Ovary (tissue), 10 donors: ENCODE measurements at places on chromosomes 11 and 22.
A peak's percentile ranks its signal among the peaks of the same experiment; 100 is the strongest.

GRCh38 chr11:122578171-122578825 is 77.2 kb upstream of the UBASH3B start:
- DNase-seq, result no peak

DNA sequence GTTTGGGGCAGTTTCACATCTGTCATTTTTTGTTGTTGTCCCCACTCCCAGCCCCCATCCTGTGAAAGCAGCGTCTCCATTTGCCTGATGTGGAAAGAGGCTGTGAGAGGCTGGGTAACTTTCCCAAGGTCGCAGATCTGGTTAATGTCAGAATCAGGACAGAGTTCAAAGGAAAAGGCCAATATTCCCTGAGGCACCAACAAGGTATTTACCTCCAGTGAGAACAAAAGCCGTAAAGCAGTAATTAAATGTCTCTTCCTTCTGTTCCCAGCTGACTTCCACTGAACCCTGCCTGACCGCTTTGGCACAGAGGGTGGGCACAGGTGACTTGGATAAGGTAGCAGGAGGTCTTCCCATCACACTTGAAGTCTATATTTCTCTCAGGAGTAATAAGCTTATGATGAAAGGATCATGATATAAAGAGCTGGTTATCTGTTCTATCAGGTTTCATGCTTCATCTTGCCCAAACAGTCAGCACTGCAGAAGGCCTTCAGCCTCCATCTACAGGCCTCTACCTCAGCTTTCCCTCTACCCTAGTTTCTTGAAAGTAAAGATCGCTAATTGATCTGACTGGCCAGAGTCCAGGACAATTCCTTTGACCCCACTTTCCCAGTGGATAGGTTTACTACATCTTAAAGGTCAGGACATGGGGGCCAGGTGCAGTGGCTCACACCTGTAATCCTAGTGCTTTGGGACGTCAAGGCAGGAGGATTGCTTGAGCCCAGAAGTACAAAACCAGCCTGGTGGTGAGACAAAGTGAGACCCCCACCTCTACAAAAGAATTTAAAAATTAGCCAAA is 9.4 kb downstream of the C11orf91 start:
- DNase-seq, result no peak

DNA sequence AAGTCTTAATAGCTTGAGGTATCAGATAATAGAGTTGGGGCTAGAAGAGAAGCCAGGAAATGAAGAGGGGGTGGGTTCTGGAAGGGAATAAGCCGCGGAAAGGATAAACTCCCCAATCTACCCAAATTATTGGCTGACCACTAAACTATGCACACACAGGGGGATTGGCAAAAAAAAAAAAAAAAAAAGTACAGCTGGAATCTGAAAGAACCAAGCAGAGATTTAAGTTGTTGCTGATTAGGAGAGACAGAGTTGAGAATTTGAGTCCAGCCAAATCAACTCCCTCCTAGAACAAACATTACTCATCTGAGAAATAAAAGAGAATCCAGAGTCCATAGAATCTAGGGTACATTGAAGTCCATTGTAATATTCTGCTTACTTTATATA is 134.9 kb downstream of the CCDC81 start:
- no peak for DNase-seq

GRCh38 chr11:82889133-82890001 is 10.9 kb downstream of the PRCP start:
- no peak for DNase-seq

- no peak for DNase-seq
These were observed 61.8 kb upstream of the PRSS23 start for GRCh38 chr11:86738568-86738967.

DNA sequence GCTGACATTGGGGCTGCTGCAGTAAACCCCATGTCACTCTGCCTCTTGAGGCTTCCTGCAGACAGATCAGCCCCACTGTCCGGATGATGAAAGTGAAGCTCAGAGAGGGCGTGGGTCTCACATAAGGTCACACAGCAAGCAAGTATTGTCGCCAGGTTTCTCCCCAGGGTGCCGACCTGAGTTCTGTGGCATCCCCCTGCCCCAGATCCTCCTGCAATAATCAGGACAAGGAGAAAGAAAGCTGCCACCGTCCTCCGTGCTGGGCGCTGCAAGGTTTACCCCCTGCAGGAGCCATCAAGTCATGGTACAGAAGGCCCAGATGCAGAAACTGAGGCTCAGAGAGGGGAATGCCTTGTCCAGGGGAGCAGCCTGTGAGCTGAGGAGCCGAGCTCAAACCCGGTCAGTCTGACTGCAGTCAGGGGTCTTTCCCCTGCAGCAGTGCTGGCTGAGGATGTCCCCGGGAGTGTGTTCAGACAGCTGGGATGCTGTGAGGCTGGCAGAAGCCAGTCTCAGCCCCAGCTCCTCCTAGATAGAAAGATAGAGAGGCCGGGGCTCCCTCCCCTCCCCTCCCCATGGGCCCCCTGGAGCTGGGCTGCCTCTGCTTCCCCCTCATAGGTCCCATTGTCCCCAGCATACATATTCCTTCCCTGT is 13.2 kb downstream of the EMID1 start:
- no peak for DNase-seq

GRCh38 chr11:32391956-32392553 is 43.3 kb downstream of the WT1 start:
- peak; percentile 43 for DNase-seq

GRCh38 chr11:6365659-6366058 is 24.6 kb upstream of the SMPD1 start:
- no peak for DNase-seq

- DNase-seq, result no peak
These were observed 29.2 kb downstream of the SC5D start for GRCh38 chr11:121321614-121322243.

DNA sequence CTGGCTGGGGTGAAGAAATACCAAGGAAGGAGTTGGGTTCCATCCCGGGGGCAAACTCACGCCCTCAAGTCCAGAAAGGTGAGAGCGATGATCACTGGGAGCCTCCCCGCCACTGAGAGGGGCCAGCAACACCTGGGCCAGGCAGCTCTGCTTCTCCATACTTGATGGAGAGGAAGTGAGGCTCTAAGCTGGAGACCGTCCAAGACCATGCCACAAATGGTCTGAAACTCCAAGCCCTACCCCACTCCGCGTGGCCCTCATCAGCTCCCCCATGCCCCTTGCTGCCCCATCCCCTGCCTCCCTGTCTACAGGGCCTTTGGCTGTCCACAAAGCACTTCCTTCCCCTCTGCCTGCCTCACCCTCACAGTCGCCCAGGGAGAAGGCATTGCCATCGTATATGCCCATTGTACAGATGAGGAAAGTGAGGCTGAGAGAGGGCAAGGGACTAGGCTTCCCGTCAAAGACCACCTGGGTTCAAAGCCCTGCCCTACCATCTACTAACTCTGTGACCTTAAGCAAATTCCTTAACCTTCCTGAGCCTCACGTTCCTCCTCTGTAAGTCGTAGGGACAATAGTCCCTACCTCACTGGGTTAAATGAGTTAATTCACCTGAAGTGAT is 4.4 kb upstream of the PDGFB start:
- DNase-seq, result no peak

DNA sequence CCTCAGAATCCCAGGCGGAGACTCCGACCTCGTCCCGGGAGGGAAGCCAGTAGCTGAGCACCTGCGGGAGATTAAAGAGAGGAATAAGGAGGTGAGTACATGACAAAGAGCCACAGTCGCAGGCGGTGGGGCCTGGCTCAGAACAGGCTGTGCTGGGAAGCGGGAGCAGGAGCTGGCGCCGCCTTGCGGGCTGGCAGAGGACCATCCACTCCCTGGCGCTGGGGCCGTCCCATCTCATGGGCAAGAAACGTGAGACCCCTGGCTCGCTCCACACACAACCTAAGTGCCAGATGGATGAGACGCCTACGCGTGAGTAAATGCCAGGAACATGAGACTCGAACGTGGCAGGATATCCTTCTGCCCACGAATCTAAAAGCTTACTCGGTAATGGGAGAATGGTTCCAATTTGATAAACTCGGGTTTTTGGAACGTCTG is 6.3 kb downstream of the CEND1 start:
- peak; percentile 64 for DNase-seq

- no peak for DNase-seq
These were observed 747 bp downstream of the NXF1 start for GRCh38 chr11:62804310-62805075.

DNA sequence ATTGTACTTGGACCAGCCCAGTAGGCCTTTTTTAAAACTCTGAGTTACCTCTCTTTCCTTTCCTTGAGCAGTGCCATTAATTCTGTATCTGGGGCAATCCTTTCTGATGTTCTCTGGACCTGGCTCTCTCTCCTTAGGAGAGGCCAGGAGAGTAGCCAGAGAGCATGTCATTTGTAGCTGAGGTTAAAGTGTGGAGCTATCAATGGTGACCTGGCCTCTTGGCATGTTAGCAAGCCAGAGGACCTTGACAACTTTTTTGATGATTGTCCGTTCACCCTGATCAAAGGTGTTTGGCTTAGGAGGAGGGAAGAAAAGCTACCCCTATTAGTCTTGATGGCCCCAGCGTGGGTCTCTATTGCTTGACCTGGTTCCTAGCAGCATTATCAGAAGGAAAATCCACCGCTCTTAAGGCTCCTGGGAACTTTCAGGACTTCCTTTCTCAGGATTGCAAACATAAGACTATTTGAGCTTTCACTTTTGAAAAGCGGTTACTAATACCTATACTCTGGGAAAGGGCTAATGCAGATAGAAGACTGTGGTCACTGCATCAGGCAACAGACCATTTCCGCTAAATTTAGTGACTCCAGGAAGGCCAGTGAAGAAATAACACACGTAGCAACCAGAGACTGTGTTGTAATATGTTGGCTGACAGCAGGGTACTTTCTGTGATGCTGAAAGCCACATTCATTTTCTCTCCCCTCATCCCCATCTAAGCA is 18.2 kb downstream of the LIMK2 start:
- no peak for DNase-seq

- DNase-seq, result peak; percentile 27
These were observed 4.3 kb downstream of the SIAE start for GRCh38 chr11:124669193-124669592.

- no peak for DNase-seq
These were observed 1.2 kb downstream of the C2CD2L start for GRCh38 chr11:119108146-119108856.

- DNase-seq, result no peak
These were observed 302.7 kb downstream of the DDX10 start for GRCh38 chr11:108967571-108967970.

DNA sequence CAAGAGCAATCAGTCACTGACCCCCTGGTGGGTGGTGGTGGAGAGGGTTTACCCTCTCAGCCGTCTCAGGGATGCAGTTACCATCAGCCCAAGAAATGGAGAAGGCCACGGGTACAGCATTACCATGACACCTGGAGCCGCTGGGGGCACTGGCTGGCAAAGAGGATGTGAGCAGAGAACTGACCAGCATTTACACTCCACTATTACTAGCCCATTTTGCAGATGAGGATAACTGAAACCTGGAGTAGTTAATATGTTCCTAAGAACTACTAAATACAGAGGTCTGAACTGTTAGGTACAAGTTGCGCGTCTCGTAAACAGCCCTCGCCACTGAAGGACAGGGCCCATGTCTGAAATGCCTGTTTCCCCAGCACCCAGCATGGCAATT is 79.0 kb downstream of the TIMP3 start:
- DNase-seq, result no peak

DNA sequence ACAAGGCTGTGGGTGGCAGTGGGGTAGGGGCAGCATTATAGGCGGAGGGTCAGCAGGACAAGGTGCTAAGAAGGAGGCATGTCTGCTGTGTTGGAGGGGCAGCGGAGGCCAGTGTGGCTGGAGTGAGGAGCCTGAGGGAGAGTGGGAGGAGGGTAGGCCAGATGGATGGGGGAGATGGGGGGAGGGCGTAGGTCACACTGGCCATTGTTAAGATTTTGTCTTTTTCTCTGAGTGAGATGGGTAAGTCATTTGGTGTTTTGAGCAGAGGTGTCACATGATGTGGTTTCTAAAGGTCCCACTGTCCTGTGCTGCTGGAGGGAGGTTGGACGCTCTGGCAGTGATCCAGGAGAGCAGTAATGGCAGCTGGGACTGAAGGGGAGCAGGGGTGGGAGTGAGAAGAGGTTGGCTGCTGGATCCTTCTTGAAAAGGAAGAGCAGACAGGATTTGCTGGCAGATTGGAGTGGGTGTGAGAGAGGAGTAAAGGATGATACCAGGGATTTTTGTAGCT is 9.8 kb downstream of the PPP6R3 start:
- no peak for DNase-seq

DNA sequence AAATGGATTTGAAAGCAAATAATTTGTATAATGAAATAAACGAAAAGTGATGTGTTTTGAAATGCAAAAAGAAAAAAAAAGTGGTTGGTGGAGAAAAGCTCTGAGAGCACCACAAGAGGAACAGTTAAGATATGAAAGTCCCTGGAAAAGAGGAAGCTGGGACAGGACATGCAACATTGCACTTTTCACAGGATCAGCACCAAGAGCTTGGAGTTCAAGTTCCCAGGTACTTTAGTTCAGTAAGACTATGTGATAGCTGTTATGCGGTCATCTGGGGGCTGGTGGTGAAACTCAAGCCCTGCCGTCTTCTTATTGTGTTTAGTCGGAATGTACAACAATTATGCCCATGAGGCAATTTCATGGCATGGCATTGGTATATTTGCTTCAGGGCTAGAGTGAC is 17.1 kb upstream of the MS4A4A start:
- no peak for DNase-seq

DNA sequence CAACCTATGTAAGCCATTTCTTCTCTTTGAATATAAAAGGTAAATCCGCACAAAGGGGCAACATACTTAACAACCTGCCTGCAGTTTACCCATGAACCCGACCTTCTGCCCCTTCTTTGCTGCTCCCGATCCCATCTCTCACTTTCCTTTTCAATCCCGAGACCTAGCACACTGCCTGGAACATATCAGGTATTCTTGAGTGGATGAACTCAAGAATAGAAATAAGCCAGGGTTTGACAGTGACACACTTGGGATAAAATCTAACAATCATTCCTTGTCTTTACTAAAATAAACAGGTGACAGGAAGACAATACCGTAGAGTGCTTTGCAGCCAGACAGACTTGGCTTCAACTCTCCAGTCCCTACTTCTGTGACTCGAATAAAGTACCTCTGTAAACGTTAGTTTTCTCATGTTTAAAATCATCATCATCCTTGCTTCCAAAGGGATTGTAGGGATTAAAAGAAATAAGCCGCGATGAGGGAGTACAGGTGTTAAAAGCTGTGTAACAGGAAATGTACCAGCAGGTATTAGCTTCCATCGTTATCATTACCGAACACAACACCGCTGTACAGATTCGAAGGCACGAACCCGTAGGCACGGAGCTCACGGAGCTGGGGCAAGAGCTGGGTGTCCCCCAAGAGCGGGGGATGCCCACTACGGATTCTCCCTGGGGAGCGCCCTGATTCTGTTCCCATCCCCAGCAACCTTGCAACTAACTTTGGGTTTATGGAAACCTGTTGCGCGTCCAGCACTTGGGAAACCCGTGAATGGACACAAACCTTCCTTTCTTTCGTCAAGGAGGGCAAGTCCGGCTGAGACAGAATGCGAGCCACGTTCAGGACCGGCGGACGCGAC is 720 bp downstream of the UFD1 start:
- DNase-seq, result no peak

- DNase-seq, result no peak
These were observed 24.9 kb downstream of the DHCR7 start for GRCh38 chr11:71423181-71423790.
